ENCODE measurements at places on chromosomes 3 and 15. TPM values are rescaled to one million over a fixed set of nuclear protein-coding genes. Genes with fewer than 3 reads are reported as not detected.

RSRC1 gene
- polyA plus RNA-seq, result 35.6 TPM

TERC gene
- polyA plus RNA-seq, result 0.39 TPM

CHSY1 gene
- polyA plus RNA-seq, result 50.0 TPM

DUOX1 gene
- 3.8 TPM for polyA plus RNA-seq

SYNPR gene
- 0.11 TPM for polyA plus RNA-seq

PLSCR4 gene
- 15.2 TPM for polyA plus RNA-seq

CLDN18 gene
- 1.0 TPM for polyA plus RNA-seq

NOX5 gene
- polyA plus RNA-seq, result 1.3 TPM

CFAP100 gene
- 3.3 TPM for polyA plus RNA-seq

CEP19 gene
- 5.7 TPM for polyA plus RNA-seq

OSBPL10 gene
- 19.9 TPM for polyA plus RNA-seq

SLC15A2 gene
- 18.2 TPM for polyA plus RNA-seq

ZFYVE19 gene
- polyA plus RNA-seq, result 28.4 TPM

ACP3 gene
- polyA plus RNA-seq, result 105 TPM

P2RY14 gene
- polyA plus RNA-seq, result 0.39 TPM

ANKRD34C gene
- polyA plus RNA-seq, result 0.05 TPM

CCNL1 gene
- 231 TPM for polyA plus RNA-seq

IDH3A gene
- 52.6 TPM for polyA plus RNA-seq

GOLGA8J gene
- polyA plus RNA-seq, result 1.3 TPM

XIRP1 gene
- polyA plus RNA-seq, result 0.11 TPM

EXD1 gene
- not detected for polyA plus RNA-seq

CPN2 gene
- polyA plus RNA-seq, result 0.51 TPM

PTX3 gene
- polyA plus RNA-seq, result 3.4 TPM

ITIH1 gene
- not detected for polyA plus RNA-seq
